ENCODE measurements at places on chromosomes 11 and 22. TPM values are rescaled to one million over a fixed set of nuclear protein-coding genes. Genes with fewer than 3 reads are reported as not detected.

Gene MRTFA
- total RNA-seq, result 40.5 TPM

Gene PRRG4
- 0.51 TPM for total RNA-seq

- DNase-seq, result no peak
Measured at GRCh38 chr11:17531636-17532113, 12.5 kb downstream of the USH1C start.

GRCh38 chr11:68372114-68372513 lies 59.7 kb downstream of the LRP5 start:
- DNase-seq, result no peak

Gene C11orf86
- total RNA-seq, result not detected

Gene ZNF214
- total RNA-seq, result not detected

- DNase-seq, result no peak
Measured at GRCh38 chr11:2927121-2927800, 2.0 kb downstream of the PHLDA2 start.

- no peak for DNase-seq
Measured at GRCh38 chr11:122100037-122100755, 15.8 kb downstream of the BLID start.

Gene OR51B2
- total RNA-seq, result not detected

DNA sequence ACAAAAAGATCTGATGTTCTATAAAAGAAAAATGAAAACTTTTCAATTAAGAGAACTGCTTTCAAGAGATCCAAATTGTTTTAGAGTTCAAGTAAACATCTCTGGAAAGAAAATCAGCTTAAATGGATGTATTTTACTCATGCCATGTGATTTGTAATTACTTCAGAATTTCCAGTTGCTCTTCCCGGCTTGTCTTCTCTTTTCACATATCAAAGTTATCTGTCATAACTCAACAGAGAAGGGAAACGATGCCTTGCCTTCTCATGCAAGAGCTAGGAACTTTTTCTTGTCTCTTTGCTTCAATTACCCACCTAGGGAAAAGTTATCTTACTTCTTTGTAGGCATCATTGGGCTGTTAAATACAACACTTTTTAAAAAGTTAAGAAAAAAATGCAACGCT lies 255.2 kb upstream of the POU2AF2 start:
- DNase-seq, result no peak

Gene PLAAT4
- 20.5 TPM for total RNA-seq

- no peak for DNase-seq
Measured at GRCh38 chr11:62552485-62553079, 6.0 kb upstream of the AHNAK start.

DNA sequence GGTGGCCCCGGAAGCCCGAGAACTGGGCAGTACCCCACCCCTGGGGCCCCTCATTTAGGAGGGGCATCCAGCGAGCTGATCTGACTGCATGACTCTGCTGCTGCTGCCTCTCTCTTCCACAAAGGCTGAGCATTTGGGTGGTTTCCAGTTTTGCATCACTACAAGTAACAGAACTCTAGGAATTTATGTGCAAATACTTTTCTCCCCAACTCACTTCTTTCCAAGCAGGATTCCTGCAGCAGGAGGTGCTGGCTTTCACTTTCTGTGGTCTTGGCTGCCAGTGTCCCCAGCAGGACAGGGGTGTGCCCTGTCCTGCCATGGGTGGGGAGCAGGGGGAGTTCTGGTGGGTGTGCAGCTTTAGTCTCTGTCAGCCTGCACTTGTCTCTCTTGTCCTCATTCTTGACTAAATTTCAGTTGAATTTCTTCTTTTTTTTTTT lies 21.2 kb downstream of the UPB1 start:
- DNase-seq, result no peak

Gene MS4A7
- 0.51 TPM for total RNA-seq

Gene GALNT18
- 1.3 TPM for total RNA-seq

DNA sequence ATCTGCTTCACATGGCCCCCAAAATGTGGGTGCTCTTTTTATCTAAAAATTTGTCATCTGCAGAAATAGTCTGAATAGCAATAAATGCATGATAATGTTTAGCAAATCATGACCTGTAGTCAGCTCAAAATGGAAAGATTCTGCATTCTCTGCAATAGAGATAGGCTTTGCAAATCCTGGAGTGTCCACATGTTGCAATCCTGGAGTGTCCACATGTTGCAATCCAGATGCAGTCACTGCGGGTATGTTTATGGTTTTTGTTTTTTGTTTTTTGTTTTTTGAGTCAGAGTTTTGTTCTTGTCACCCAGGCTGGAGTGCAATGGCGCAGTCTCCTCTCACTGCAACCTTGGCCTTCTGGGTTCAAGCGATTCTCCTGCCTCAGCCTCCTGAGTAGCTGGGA lies 20.2 kb upstream of the LRRC32 start:
- no peak for DNase-seq

GRCh38 chr11:33569333-33569732 lies 131.3 kb downstream of the C11orf91 start:
- DNase-seq, result no peak

DNA sequence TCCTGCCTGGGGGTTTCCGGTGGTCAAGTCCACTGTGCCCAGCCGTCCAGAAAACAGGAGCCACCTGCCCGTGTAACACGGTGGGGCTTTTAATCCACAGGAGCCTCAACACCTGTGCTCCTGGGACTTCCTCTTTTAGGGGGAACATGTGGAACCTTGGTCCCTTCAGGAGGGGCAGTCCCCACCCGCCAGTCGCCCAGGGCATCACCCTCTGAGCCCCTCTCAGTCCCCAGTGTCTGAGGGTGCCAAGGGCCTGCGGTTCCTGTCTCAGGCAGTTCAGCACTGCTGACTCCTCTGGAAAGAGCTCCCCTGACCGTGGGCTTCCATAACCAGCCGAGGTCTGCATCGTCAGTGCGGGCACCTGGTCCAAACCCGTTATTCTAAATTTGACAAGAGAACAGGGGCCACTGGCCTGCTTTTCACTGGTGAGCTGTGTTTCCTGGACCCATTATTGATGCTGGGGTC lies 15.8 kb downstream of the KRTAP5-5 start:
- no peak for DNase-seq

- no peak for DNase-seq
Measured at GRCh38 chr11:4115128-4115527, 20.5 kb downstream of the RRM1 start.

- no peak for DNase-seq
Measured at GRCh38 chr22:34390400-34390799, 470.1 kb upstream of the LARGE1 start.

Gene PATE4
- total RNA-seq, result not detected

DNA sequence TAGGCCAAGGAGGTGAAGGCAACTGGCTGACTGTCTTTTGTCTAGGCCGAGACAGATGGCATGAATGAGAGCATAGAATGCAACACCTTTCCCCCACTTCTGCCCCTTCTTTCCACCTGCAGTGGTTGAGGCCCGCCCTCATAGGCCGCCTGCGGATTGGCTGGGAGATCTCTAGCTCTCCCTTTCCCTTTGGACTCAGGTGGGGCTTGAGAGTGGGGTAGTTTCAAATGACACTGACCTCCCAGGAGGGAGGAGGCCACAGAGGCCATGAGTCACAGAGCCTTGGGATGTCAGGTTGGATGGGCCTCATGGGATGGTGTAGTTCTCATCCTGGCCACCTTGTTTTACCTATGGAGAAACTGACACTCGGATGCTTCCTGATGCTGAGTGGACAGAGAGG lies 9.1 kb downstream of the MICAL2 start:
- DNase-seq, result no peak

Gene BET1L
- total RNA-seq, result 36.1 TPM

DNA sequence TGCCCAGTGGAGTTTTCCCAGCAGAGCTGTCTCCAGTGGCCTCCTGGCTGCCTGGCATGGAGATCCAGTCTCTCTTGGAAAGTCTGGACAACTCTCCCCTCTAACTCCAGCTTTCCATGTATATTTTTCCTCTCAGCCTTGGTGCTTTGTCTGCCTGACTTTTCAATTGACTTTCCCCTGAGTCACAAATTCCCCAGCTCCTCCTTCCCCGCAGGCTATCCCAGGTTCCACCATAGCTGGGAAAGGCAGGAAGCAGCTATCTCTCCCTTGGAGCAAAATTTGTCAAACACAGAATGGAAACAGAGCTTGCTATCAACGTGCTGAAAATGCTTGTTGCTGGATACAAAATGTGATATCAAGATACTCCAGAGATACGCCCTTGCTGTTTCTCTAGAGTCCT lies 384.8 kb downstream of the TMEM135 start:
- no peak for DNase-seq

Gene OR52H1
- total RNA-seq, result not detected

DNA sequence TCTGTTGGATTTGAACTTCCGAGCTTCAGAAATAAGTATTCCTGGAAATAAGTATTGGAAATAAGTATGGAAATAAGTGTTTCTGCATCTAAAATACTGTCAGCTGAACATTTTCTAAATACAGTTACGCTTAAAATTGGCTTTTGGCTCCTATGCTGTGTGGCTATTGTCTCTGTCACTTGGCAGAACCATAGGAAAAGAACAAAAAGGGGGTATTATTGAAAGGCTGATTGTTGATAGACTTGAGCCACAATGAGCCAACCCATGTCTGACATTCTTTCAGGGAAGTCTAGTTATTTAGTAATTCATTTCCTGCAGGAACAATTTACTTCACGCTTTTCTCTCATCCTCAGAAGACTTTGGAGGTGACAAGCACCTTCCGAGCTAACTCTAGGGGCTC lies 32.5 kb upstream of the LARGE1 start:
- DNase-seq, result no peak

GRCh38 chr11:117887431-117888138 lies 11.1 kb upstream of the FXYD6 start:
- DNase-seq, result no peak

Gene BBOX1
- total RNA-seq, result not detected

Gene CD3G
- 167 TPM for total RNA-seq

DNA sequence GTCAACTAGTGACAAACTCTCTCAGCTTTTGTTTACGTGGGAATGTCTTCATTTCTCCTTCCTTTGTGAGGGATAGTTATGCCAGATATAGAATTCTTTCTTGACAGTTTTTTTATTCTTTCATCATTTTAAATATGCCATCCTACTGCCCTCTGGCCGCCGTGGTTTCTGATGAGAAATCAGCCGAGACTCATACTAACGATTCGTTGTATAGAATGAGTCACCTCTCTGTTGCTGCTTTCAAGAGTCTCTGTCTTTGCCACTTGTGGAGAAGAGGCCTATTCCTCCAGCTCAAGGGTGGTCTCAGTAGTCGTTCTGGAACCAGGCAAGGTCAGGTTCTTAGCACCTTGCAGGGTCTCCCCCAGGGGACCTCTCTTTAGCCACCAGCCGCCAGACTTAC lies 8.0 kb downstream of the MYO7A start:
- DNase-seq, result no peak

DNA sequence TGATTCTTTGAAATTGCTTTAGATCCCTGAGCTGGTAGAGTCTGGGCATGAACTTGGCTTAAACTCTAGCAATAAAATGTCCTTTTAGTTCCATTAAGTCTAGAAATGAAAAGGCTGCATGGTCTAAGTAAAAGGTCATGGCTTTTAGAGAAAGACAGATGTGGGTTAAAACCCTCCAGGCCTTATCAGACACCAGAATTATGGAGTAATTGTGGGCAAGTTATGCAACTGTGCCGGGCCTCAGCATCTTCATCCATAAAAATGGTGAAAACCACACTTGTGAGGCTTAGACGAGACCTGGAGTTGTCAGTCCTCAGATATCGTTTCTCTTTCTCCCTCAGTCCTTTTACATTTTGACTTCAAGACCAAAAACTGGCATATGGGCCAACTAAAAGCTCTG lies 597.9 kb upstream of the KIRREL3 start:
- DNase-seq, result no peak

DNA sequence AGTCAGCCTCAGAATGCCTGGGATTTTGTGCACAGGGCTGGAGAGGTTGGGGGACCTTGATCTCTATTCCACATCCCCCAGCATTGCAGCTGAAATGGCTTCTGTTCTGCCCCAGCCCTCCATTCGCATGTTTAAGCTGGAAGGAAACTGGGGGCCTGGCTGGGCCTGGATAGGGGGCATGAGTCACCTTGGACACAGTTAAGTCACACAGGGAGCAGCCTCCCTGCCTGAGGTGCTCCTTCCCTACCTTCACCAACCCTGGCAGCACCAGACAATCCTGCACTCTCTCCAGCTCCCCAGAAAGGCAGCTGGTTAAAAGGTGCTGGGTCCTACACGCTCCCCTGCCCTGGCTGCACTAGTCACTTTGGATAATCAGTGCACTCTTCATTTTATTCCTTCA lies 763 bp downstream of the SMIM45 start:
- no peak for DNase-seq

DNA sequence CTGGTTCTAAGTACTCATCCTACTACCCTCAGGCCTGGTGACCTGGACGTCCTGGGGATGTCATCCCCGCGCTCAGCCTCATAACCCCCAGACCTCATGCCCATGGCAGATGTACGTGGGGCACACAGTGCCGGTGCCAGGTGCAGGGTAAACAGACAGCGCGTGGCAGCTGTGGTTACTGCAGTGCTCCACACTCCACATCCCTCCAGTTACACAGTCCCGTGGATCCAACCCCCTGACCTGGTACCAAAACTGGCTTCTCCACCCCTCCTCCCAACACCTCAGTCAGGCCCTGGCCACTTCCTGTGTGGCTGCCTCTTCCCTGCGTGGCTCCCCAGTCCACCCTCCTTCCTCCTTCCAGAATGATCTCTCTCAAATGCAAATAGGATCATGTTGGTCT lies 95.2 kb downstream of the DSCAML1 start:
- no peak for DNase-seq

Gene TBX10
- total RNA-seq, result not detected

- DNase-seq, result no peak
Measured at GRCh38 chr11:66467034-66467659, 442 bp downstream of the PELI3 start.

DNA sequence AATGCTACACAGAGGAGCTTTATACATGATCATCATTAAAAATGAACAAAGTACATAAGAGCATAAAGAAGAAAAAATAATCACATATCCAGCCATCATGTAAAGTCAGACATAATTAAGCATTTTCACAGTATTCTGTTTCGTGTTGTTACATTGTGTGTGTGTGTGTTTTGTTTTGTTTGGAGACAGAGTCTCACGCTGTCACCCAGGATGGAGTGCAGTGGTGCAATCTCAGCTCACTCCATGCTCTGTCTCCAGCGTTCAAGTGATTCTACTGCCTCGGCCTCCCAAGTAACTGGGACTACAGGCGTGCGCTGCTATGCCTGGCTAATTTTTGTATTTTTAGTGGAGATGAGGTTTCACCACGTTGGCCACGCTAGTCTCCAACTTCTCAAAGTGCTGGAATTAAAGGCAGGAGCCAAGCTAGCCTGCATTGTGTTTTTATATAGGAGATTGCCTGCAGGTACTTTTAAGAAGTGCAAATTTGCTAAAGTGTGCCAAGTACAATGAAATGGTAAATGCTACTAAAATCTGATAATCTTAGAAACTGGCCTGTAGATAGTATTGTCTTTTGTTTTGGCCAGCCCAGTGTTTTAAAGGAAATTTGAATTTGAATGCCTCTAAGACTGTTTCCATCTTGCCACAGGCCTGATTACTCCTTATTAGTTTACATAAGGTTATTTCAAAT lies 7.8 kb downstream of the CTSC start:
- DNase-seq, result no peak
